Activated T-cell treated with anti-CD3 and anti-CD28 coated beads for 4 hours (primary cell): ENCODE measurements at places on chromosomes 11 and 22.

- DNase-seq = no peak
Measured at GRCh38 chr22:37967637-37968451, 14.3 kb downstream of the POLR2F start.

- DNase-seq = no peak
Measured at GRCh38 chr11:96486890-96487611, 97.2 kb downstream of the JRKL start.

GRCh38 chr11:3738241-3738640 is 59.1 kb downstream of the NUP98 start:
- DNase-seq = no peak

DNA sequence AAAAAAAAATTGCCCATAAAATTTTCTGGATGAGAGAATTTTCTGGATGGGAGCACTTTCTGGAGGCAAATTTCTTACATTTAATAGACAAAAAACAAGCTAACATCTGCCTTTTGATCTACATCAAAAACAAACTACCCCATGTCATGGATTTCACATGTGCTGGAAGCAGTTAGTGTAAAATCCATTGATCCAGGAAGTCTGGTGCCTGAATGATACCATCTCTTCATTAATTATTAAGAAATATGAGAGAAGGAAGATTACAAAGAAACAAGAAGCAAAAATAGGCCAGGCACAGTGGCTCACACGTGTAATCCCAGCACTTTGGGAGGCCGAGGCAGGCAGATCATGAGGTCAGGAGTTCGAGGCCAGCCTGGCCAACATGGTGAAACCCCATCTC is 53.2 kb upstream of the FAM181B start:
- DNase-seq = no peak

DNA sequence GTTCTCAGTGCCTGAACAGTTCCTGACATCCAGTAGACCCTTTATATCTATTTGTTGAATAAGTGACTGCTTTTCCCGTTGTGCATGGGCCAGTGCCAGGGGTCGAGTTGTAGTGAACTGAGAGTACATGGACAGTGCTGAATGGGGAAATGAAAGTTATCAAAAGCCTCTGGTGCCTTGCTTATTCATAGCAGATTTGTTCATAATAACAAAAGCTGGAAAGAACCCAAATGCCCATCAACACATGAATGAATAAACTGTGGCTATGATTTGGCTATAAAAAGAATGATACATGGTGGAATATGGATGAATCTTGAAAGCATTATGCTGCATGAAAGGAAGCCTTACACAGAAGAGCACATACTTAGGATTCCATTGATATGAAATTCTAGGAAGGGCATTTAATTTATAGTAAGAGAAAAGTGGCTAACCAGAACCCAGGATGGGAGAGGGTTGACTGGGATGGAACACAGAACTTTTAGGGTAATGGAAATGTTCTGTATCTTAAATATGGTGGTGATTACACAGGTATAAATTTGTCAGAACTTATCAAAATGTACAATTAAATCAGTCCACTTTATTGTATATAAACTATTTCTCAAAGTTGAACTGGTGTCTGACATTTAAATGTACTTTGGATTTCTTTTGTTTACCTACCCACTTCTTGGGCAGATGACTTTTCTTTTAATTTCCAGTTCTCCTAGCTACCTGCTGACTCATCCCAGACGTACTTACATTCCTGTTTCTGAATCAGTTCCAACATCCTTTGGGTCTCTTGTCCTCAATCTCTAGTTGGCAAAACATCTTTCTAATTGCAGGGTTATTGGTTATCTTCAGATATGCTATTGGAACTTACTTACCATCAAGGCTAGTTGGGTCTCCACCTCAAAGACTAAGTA is 42.8 kb downstream of the PACS1 start:
- no peak for DNase-seq

DNA sequence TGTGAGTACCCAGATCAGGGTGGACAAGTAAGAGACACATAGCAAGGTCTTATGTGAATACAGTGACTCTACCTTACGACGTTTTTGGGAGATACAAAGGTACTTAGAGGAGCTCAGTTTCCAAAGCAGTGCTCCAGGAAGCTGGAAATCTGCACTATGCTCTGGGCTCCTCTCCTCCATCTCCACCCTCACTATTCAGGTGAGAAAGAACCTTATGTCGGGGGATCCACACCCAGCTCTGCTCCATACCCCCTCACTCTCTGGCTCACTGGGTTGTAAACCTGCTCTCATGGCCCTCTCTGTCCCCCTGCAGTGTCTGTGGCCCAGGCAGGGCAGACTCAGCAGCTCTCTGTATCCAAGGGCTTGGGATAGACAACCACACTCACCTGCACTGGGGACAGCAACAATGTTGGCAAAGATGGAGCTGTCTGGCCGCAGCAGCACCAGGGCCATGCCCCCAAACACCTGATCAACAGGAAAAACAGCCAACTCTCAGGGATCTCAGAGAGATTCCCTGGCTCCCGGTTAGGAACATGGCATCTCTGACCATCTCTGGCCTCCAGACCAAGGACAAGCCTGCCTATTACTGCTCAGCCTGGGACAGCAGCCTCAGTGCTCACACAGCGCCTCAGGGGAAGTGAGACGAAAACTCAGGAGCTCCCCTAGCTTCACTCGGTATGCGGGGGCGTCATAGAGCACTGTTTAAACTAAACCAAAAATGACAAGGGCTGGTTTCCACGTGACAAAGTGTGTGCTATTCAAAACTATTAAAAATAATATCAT is 60.9 kb upstream of the TOP3B start:
- DNase-seq = no peak

DNA sequence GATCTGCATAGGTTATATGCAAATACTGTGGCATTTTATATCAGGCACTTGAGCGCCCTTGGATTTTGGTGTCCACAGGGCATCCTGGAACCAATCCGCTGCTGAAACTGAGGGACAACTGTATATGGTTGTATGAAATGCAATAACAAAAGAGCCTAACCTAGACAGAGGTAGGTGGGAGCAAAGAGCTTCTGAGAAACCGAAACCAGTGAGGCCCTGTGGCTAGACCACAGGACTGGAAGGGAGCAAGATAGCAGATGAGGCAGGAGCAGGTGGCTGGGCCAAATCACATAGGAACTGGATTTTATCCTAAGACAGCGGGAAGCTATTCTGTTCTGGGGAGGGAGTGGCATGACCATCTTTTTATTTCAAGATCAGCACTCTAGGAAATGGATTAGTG is 30.1 kb downstream of the RCN1 start:
- DNase-seq = no peak

GRCh38 chr11:77201991-77202841 is 74.2 kb downstream of the MYO7A start:
- DNase-seq = no peak

GRCh38 chr11:7527029-7527428 is 13.2 kb downstream of the PPFIBP2 start:
- DNase-seq = no peak

DNA sequence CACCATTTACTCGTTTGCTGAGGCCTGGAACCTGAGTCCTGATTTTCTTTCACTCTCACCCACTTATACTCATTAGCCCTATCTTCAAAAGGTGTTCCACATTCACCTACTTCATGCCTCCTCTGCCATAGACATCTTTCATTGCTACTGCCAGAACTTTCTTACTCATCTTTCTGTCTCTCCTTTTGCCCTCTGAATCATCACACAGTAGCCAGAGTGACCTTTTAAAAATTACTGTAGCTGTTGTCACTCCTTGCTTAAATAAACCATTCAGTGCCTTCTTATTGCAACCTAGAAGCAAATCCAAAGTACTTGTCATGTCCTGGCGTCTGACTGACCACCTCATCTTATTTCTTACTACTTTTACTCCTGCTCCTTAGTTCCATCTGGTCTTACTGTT is 38.2 kb downstream of the ATXN10 start:
- DNase-seq = no peak

GRCh38 chr11:71151561-71151960 is 100.8 kb downstream of the SHANK2 start:
- no peak for DNase-seq

- no peak for DNase-seq
Measured at GRCh38 chr11:124612567-124613246, 1.5 kb downstream of the PANX3 start.

- DNase-seq = no peak
Measured at GRCh38 chr11:129720156-129720555, 95.5 kb upstream of the TMEM45B start.

GRCh38 chr22:24230911-24231656 is 13.8 kb downstream of the GGT5 start:
- DNase-seq = peak; percentile 52

DNA sequence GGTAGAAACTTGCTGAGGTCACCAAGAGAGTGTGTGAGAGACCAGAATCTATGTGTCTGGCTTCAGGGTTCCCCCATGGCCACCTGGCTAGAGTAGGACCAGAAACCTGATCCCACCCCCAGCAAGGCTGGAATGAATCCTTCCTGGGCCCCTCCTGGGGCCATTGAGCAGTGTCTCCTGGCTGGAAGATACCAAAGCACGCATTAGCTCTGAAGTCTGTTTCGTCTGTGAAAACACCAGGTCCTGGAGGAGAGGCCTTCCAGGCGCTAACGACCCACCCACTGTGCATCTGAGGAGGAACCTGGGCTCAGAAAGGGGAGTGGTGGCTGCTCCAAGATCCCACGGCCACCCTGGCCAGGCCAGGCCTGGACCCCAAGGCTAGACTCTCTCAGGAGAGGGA is 15.5 kb upstream of the TSKU start:
- no peak for DNase-seq

GRCh38 chr11:12266943-12267342 is 110.4 kb upstream of the PARVA start:
- DNase-seq = no peak

- DNase-seq = no peak
Measured at GRCh38 chr11:68591719-68592118, 92.6 kb upstream of the GAL start.

GRCh38 chr11:45921561-45922424 is 663 bp upstream of the LARGE2 start:
- DNase-seq = no peak

GRCh38 chr11:27028561-27028965 is 12.1 kb upstream of the BBOX1 start:
- DNase-seq = no peak

DNA sequence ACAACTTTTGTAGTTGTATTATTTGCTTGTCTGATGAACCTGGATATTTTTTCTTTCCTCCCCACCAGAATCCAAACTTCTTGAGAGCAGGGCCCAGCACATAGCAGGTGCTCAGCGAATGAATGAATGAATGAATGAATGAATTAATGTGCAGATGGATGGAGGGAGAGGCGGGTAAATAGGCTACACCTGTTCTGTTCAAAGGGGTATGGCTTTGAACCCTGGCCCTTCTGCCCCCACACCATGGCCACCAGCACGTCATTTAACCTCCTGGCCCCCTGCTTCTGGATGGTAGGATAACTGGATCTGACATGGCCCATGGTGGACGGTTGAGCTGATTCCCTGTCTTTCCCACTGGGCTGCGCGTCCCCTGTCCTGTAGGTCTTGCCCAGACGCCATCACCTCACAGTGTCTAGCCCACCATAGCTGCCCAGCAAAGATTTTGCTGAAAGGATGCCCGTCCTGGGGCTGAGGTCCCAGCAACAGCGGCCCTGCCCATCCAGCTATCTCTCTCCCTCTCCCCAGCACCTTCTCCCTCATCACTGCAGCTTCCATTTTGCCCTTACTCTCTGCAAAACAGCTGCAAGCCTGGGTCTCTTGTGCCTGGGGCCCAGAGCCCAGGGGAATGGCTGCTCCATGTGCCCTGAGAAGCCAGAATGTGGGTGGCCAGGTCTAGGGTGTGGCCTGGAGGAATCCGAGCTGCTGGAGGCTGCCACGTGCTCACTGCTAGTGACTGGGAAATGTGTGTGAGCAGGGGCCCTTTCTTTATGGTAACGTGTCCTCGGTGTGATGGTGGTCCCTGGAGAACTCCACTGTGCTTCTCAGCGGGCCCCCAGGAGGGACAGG is 49.3 kb upstream of the LINC01488 start:
- DNase-seq = no peak

DNA sequence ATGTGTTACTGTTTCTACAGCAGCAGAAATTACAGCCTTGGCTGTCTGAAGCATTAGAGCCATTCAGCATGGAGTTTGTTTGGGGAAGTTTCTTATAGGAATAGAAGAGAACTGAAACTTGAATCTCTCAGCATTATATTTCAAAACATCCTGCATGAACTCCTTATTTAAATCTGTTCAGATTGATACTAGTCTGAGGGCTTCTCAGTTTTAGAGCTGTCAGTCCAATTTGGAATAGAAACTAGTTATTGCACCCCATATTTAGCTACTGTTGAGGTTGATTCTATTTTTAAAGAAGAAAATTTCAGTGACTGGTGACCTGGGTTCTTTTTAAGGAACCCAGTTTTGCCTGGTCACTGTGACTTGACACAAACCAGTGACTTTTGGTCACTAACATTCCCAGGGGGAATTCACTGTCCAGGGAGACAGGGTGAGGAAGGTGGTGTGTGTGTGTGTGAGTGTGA is 126.0 kb upstream of the TTC12 start:
- no peak for DNase-seq

DNA sequence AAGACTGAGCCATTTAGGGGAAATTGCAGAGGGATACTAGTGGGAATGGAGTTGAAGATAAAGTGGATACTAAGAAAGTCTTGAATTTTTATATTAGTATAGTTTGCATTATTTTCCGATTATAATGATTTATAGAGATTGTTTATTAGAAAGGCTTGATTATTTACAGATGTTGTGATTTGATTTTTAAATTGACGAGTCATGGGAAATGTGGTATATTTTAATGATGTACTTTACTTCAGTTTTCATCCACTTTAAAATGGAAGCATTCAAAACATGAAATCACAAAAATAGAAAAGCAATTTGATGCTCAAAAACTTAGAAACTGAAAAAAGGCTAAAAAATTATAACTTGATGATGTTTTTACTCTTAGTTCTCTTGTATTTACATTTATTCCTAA is 21.2 kb downstream of the USP47 start:
- DNase-seq = no peak

DNA sequence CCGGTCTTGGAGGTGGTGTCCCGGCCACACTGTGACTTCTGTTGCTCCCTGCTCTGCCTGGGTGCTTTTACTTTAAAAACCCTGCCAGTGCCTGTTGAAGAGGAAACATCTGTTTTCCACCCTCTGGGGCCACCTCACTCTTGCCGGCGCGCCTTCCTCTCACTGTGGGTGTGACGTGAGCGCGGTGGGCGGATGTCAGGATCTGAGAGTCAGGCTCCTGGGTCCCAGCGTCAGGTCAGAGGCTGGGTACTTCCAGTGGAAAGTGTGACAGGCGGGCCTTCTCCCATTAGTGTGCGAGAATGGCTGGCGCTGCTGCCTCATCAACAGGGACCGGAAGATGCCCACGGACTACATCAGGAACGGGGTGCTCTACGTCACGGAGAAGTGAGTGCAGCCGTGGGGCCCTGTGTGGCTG is 54.2 kb downstream of the GRAMD4 start:
- peak; percentile 95 for DNase-seq

GRCh38 chr11:128865490-128865889 is 1.6 kb downstream of the KCNJ1 start:
- DNase-seq = no peak

- DNase-seq = no peak
Measured at GRCh38 chr22:32308934-32309333, 48.7 kb upstream of the RFPL3 start.

DNA sequence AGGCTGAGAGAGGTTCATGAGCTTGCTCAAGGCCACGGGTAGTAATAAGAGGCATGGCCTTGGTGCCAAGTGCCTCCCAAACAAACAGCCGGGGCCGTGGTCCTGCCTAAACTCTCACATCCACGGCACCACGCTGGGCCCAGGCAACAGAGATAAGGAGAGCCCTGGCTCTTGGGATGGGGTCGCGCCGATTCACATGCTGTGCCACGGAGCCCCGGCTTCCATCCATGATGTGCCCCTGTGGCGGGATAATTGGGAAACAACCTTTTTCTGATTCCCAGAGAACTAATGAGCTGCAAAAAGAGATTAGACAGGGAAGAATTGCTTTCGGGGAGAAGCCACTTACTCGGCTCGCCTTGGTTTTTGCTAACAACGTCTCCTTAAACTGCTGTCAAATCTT is 22.0 kb downstream of the TP53AIP1 start:
- no peak for DNase-seq
